SHP77 (cell line): ENCODE measurements at places on chromosomes 2 and 18.

DNA sequence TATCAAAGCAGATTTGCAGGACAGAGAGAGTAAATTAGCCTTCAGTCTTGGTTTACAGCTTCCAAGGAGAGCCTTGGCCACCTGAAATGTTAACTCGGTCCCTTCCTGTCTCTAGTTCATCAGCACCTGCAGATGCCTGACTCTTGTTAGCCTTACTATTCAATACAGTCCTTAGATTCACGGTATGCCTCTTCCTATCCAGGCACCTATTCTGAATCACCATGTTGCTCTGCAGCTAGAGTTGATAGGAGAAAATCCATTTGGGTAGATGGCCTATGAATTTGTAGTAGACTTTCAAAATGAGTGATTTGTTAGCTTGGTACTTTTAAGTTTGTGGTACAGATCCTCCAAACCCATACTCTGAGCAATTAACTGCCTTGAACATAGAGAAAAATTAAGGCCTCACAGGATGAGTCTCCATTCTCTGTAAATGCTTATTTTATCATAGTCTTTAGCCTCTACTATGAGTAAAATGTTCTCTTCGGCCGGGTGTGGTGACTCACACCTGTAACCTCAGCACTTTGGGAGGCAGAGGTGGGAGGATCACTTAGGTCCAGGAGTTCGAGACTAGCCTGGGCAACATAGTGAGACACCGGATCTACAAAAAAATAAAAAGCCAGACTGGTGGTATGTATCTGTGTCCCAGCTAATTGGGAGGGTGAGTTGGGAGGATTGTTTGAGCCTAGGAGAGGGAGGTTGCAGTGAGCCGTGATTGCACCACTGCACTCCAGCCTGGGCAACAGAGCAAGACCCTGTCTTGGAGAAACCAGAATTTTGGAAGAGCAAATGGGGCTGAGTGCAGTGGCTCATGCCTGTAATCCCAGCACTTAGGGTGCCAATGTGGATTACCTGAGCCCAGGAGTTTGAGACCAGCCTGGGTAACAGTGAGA, 32.9 kb downstream of the PTCD3 start:
- DNase-seq: no peak

DNA sequence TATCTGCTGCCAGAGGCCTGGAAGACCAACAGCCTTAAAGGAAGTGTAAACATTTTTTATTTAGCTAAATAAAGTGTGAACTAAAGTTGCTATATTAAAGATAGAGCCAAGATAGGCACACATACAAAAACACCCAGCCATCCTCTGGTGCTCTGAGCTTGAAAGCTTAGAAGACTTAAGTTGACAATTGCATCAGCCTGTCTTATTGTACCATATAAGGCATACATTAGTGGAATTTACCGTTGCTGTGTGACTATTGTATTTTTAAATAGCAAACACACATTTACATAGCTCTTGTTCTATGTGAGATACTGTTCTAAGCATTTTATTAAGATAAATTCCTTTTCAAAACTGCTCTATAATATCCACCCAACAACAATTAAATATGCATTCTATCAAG, 736.6 kb upstream of the ZEB2 start:
- DNase-seq: no peak

DNA sequence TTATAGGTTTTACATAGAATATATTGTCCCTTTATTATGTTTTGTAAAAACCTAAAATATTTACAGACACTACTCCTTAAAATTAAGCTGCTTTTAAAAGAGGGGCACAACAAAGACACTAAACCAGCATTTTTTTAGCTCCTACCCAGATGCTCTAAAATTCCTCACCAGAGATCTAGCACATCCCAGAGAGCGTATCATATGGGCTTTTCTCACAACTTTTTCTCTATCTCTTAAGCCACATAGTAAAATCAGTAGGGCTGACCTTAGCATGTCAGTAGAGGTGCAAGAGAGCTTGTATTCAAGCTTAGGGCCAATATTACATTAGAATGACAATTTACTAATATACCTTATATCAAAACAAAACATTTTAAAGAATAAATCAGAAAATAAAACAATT, 216.3 kb downstream of the TMX3 start:
- DNase-seq: no peak

GRCh38 chr2:39659765-39660611, 5.7 kb upstream of the TMEM178A start:
- no peak for DNase-seq

- no peak for DNase-seq
Observed at GRCh38 chr2:223865907-223866508, 28.6 kb upstream of the AP1S3 start.

- DNase-seq: no peak
Observed at GRCh38 chr2:197134206-197134605, 176.4 kb downstream of the ANKRD44 start.

- DNase-seq: peak; percentile 45
Observed at GRCh38 chr2:43676322-43677050, at the start of gene C1GALT1C1L. C1GALT1C1L (minus strand) TSS chr2:43676429; CDS start chr2:43676322, 107 bp downstream.

- DNase-seq: no peak
Observed at GRCh38 chr2:134711692-134712091, 7.1 kb downstream of the TMEM163 start.

DNA sequence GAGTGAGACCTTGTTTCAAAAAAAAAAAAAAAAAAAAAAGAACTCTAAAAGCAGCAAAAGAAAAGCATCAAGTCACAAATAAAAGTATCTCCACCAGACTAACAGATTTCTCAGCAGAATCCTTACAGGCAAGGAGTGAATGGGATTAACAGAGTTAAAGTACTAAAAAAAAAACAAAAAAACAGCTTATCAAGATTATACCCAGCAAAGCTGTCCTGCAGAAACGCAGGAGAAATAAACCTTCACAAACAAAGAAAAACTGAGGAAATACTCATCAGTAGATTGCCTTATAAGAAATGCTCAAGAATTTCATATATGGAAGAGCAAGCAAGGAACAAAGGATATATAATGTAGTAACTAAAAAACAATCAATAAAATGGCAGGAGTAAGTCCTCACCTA, 35.6 kb downstream of the USP34 start:
- DNase-seq: no peak

DNA sequence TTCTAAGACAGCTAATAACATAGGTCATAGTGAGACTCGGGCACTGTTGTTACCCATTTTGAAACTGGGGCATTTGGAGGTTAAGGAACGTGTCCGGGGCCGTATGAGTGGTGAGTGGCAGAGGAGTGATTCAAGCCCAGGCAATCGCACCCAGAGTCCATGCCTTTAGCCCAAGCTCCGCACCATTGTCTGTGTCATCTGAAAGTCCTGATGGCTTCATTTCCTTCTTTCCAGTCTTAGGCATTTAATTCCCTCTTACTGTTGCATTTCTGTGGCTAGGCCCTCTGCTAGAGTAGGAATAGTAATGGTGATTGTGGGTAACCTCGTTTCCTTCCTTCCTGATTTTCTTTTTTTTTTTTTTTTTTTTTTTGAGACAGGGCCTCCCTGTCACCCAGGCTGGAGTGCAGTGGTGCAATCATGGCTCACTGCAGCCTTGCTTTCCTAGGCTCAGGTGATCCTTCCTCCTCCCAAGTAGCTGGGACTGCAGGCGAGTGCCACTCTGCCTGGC, 49.8 kb upstream of the ASB1 start:
- no peak for DNase-seq

DNA sequence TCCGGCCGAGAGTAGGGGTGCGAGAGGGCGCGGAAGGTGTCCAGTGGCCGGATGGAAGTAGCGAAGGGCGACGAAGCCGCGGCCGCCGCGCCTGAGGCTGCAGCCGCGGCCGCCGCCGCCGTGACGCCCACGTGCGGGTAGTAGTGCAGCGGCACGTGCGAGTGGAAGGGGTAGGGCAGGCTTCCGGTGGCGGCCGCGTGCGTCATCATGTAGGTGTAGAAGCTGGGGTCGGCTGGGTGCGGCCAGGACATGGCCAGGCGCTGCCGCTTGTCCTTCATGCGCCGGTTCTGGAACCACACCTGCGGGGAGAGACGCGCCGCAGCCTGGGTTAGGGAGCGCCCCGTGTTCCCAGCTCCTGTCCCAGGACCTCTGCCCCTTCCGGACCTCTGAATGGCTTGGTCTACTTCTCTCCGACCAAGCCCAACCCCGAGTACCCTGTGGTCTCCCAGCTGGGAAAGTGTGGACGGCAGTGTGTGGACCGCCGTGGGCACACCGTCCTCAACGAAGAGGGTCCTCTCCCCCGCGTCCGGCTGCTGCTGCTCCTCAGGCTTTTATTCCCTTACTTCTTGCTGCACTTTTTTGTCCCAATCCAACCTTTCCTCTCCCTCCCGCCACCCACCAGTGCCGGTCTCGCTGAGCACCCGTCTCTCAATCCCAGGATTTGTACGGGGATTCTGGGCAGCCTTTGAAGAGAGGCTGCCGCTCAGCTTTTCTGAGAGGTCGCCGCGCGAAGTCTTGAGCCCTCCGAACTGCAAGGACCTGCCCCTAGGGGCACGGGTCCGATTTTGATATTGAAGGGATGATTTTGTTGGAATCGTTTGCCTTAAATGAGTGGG, 3.0 kb downstream of the EVX2 start:
- DNase-seq: no peak

DNA sequence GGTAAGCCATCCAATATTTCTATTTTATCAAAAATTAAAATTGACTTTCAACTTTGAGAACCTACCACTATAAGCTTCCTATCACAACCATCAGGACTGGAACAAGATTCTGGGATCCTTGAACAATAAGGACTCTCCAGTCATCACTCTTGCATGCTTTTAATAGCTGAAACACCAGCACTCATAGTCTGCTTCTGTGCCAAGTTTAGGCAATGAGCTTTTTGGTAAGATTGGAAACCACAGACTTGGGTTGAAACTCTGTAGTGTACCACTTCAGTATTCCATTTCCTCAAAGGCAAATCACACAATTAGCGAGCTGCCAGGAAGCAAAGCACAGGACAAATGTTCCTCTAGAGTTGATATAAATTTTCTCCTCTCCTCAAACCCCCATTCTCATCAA, 1065.8 kb upstream of the SLC39A10 start:
- DNase-seq: no peak

- no peak for DNase-seq
Observed at GRCh38 chr2:205568620-205569019, 113.7 kb upstream of the NRP2 start.

- peak; percentile 54 for DNase-seq
Observed at GRCh38 chr2:190407662-190408537, at the start of gene MFSD6. MFSD6 (plus strand) TSS chr2:190408355; CDS start chr2:190436030, 27,675 bp downstream.
